ENCODE measurements at places on chromosomes 2 and 18.

DNA sequence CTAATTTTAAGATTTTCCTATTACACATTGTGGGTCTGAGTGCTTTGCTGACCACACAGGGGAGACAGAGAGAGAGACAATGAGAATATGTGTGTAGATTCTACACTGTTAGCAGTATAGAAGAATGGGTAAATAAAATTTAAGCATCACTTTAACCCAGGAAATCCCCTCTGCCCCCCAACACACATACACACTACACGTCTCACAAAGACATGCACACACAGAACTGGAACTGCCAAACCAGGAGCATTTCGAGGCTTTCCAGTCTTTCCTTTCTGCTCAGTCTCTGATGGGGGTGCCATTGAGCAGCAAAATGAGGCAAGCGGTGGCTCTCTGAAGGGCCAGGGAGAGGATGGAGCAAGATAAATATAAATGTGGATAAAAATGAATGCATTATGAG, 2.5 kb downstream of the MERTK start:
- DNase-seq = no peak

DNA sequence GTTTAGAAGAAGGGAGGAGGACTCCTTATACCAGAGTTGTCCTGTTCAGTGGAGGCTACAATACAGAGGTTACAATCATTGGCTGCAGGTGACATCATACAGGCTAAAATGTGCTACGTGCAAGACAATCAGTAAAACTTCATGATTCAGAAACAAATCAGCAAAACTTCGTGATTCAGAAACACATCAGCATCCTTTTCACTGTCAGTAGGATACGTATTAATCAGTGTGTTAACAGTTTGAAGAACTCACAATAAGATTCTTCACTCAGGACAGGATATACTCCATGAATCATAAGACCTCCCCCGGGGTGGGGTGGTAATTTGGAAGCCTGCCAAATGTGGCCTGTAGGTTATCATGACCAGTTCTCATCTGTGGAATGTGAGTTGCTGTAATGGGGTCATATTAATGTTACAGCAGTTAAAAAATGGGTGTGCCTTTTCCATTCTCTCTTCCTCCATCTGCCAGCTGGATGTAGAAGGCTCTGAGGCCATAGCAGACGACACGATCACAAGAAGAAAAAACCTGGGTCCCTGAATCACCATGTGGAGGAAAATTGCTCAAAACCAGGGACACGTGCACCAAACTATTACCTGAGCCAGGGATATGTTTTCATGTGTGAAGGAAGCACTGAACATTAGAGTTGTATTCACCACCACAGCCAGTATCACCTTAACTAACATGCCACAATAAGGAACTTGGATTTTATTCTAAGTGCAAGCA, 134.8 kb upstream of the CREB1 start:
- no peak for DNase-seq

GRCh38 chr2:10614939-10615338, 74.8 kb downstream of the NOL10 start:
- DNase-seq = no peak

DNA sequence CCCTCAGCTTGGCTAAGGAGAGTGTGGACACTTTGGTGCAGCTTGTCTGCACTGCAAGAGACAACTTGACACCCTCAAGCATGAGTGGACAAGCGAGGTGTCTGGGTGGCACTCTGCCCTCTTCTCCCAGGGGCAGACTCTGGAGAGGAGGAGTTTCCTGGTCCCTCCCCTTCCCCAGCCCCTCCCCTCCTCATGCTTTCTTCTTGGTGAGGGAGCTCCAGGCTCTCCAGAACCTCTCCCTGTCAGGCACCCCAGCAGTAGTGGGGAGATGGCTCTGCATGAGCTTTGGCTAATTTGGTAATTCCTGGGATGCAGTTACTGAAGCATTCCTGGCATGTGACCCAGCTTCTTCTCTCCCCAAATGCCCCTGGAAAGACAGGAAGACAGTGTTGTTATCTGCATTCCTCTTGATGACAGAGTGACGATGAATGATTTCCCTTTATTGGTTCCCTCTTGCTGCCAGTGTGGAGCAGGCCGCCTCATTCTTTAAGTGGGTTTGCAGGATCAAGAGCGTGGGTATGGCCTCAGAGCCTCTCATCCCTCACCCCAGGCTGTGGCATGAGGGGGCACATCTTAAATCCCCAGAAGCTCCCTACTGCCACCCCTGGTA, 89.2 kb downstream of the STPG4 start:
- no peak for DNase-seq

DNA sequence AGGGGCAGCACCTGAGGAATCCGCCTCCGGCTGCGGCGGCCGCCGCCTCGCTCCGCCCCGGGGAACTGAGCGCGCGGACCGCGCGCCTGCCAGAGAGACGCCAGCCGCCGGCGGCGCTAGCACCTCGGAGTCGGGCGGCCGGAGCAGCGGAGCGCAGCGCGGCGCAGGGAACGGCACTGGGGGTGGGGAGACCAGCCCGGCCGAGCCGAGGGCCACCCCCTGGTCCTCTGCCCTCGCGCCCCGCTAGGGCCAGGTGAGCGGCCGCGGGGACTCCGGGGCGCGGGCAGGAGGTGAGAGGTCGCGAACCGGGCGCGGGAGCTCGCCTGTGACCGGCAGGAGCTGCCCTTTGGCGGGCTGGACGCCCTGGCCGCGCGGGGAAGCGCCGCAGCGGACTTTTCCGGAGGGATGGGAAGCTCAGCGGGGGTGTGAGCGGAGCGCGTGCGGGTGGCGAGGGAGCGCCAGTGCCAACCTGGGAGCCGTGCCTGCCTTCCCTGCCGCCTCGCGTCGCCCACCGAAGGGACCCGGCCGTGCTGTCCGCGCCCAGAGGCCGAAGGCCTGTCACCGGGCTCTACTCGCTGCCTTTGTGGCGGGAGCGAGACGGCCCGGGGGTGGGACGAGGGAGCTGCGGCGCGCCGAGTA, at the start of gene GREB1L:
Gene GREB1L (plus strand): TSS at position 92 of the 639 bp plus-strand sequence. CDS start 141,287 bp downstream, outside the sequence.
- no peak for DNase-seq

DNA sequence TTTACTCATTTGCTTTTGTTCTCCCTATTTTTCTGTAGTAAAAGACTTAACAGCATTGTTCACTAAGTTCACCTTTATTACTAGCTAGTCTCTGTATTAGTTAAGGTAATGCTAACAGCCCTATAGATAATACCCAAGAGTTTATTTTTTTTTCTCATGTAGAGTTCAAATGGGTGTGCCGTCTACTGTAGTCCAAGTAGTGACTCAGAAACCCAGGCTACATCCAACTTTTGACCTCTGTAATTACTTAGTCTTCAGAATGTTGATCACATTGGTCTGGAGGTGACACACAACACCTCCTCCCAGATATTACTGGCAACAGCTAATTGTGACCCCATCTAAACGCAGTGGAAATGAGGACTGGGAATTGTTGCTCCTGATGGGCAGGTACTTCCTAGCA, 7.7 kb downstream of the COQ10B start:
- DNase-seq = no peak

DNA sequence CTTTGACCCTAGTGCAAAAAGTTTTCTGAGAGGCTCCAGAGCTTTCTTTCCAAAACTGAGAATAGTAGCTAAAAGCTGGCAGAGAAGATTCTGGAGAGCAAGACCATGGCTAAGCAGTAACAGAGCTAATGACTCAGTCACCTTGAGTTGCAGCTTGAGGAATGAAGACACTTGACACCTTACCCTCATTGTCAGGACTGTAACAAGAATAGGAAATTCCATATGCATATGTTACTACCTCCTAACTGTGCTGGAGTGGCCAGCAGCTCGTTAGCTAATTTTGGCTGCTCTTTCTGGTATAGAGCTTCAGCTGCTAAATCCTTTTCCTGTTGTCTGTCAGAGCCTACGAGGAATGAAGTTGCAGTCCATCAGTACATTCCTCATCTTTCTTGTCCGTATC, 68.6 kb upstream of the LHCGR start:
- DNase-seq = no peak

- no peak for DNase-seq
These were observed 364.3 kb downstream of the RNF144A start for GRCh38 chr2:7281231-7282201.

GRCh38 chr2:12787891-12788801, 71.4 kb downstream of the TRIB2 start:
- DNase-seq = no peak

GRCh38 chr2:190627448-190628412, 21.2 kb upstream of the NAB1 start:
- DNase-seq = no peak

- DNase-seq = no peak
These were observed 33.1 kb downstream of the ODC1 start for GRCh38 chr2:10415048-10415447.

- DNase-seq = no peak
These were observed 21.7 kb downstream of the METTL21A start for GRCh38 chr2:207603486-207603885.

GRCh38 chr2:149648282-149649030, 60.9 kb upstream of the MMADHC start:
- DNase-seq = no peak

- DNase-seq = no peak
These were observed 25.3 kb downstream of the CROCC2 start for GRCh38 chr2:240931319-240931949.

DNA sequence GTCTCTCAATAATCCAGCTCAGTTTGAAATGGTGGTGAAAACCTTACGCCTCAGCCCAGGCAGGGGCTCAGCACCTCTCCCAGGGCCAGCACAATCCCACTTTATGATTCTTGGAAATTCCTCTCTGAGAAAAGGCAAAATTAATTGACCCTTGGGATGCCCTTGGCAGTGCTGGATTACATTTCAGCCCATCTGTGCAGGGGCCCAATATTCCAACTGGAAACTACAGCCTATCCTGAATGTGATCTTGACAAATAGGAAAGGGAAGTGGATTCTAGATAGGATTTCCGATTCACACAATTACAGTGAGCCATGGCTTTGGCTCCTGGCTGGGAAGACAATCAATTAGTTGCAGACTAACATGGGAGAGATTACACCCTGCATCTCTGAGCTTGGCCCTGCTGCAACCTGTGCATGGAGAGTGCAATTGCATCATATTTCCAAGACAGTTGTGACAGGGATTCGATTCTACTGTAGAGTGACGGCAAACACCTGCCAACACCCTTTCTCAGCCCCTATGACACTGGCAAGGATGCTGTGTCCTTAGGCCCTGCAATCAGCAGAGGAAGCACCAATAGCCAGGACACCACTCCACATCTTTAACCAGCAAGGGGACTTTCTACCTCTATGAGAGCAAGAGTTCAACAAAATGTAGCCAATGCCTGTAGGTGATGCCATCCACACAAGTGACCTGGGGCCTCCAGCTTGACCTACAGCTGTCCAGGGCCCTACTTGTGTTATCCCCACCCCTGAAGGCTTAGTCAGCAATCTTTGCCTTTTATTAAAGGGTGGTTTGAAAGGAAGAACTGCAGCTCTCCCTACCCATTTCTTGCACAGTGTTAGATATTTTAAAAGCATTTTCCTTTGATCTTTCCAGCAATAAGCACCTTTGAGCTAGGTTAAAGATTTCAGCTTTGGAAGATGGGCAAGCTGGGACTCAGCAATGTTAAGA, 187.2 kb upstream of the HS6ST1 start:
- no peak for DNase-seq

DNA sequence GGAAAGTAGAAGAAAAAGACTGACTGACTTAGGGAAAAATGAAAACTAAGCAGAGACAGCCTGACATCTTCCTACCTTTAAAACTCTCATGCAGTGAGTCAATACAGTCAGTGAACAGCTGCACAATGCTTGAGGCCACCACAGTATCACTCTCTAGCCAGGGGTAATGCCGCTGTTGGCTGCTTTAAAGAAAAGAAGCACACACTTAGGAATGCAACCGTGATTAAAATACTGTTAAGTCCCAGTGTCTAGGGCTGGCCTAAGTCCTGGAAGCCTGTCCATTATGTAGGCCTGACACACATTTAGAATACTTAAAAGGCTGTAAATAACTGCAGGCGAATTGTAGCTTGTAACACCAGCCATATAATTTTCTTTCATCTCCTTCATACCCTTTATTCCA, 50.7 kb downstream of the SIGLEC15 start:
- DNase-seq = no peak

- no peak for DNase-seq
These were observed 47.1 kb downstream of the CDCA7 start for GRCh38 chr2:173401716-173402326.

DNA sequence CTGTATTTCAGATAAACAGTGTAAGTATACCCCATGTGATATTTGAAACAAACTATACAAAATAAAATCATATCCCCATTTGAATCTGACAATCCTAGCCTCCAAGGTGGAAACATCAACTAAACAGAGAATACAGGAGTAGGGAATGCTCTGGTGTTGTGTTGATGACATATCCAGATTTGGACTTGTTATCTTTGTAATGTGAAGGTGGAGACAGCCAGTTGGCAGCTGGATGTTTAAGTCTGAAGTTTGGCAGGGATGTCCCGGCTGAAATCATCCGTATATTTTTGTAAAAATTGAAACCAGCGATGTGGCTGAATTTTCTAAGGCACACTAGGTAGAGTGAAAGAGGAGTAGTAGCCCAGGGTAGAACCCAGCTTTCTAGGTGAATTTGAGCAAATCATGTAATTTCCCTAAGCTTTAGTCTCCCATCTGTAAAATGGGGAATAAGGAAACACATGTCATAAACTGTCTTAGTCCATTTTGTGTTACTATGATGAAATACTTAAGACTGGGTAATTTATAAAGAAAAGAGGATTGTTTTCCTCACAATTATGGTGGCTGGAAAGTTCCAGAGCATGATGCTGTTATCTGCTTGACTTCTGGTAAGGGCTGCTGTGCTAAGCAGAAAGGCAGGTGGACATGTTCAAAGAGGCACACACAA, 246.6 kb upstream of the APCDD1 start:
- no peak for DNase-seq

GRCh38 chr18:24878289-24878688, 417.9 kb downstream of the HRH4 start:
- DNase-seq = no peak

DNA sequence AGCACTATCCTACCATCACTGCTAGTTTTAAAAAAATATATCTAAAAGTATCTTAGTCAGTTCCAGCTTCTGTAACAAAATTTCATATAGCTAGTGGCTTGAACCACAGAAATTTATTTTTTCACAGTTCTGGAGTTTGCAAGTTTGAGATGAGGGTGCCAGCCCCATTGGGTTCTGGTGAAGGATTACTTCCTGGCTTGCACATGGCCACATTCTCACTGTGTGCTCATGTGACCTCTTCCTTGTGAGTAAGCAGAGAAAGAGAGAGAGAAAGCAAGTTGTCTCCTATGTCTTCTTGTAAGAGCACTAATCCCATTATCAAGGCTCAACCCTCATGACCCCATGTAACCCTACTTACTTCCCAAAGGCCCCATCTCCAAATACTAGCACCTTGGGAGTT, 158.9 kb downstream of the DOK6 start:
- no peak for DNase-seq

DNA sequence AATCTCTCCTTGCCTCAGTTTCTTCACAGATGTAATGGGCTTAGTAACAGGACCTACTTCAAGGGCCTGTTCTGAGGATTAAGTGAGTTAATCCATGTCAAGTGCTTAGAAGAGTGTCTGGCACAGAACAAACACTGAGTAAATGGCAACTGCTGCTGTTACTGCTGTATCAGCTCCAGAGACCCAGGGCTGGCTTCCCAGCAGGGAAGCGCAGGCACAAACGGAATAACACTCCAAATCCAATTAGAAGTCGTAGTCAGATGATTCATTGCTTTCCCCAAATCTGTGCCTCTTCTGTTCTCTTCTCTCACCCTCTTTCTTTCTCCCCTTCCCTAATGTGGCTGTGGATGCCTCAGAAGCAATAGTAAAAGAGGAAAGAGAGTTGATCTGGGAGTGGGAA, 101.1 kb upstream of the FZD7 start:
- no peak for DNase-seq
